ENCODE measurements at places on chromosomes 2 and 18.

DNA sequence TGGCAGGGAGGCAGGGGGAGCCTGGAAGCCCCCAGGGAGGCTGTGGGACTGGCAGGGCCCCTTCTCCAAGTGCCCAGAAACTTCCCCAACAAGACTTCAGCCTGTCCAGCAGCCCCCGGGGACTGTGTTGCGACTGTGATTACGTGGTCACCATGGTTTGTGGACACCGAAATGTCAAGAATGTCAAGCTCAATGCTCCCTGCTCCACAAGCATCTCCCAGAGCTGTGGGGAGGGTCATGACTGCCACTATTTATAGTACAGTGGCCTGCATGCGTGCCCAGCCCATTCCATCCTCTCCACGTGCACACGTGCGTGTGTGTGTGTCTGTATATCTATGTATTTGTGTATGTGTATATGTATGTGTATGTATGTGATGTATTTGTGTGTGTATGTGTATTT, 93.8 kb upstream of the MBOAT2 start:
- no peak for DNase-seq

- no peak for DNase-seq
These were observed 99.8 kb upstream of the COPS8 start for GRCh38 chr2:236985761-236986339.

DNA sequence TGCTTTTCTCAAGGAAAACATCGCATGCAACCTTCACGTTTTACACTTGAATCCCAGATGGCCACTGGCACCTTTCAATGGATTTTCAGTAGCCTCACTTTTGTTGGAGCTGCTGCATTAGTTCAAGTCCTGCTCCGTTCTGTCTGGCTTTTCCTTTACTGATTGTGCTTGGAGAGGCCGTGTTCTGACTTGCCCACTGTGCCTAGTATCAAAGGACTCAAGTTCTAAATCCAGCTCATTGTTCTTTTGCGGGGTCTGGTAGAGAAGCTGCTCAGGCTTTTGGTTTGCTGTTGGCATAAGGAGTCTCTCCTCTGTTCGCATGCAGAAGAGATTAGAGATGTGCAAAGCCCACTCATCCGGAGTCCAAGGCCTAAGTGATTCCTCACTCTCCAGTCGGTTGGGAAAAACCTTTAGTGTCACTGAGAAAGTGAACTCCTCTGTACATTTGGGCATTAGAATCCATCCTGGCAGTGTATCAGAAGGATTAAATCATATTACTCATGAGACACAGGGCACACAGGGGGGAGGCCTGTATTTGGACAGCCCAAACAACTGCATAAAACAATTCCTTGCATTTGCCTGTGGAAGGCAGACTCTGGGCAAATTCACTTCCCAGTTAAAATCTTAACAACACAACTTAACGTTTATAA, 69.7 kb downstream of the NCK2 start:
- DNase-seq = no peak

DNA sequence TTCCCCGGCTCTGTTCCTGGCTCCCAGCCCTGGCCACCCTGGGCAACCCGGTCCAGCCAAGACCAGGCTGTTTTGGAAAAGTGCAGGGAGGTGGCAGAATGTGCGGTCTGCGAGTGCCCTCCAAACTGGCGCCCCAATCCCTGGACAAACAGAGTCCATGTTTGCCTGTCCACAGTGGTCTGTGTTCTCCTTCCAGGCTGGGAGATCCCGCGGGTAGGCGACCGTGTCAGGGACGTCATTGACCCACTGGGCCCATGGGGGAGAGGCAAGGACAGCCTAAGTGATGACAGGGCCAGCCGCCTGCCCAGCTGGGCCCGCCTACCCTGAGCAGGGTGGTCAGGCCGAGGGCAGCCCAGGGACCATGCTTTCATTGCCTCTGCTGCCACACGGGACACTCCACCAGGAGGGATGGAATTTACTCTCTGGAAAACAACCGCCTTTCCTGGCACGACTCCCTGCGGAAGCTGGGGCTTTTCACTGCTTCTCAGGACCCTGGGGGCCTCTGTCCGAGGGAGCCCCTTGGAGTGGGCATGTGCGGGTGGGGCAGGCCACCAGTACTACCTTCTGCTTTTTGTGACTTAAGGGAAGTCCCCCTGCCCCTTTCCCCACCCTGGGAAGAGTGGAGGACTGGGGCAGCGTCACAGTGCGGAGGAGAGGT, 20.1 kb downstream of the CYP26B1 start:
- no peak for DNase-seq

GRCh38 chr2:238644095-238645081, 203.5 kb upstream of the TWIST2 start:
- peak; percentile 91 for DNase-seq

GRCh38 chr2:158457826-158458616, 1.3 kb downstream of the PKP4 start:
- DNase-seq = peak; percentile 56

GRCh38 chr2:181052523-181052891, 72.1 kb downstream of the UBE2E3 start:
- no peak for DNase-seq

DNA sequence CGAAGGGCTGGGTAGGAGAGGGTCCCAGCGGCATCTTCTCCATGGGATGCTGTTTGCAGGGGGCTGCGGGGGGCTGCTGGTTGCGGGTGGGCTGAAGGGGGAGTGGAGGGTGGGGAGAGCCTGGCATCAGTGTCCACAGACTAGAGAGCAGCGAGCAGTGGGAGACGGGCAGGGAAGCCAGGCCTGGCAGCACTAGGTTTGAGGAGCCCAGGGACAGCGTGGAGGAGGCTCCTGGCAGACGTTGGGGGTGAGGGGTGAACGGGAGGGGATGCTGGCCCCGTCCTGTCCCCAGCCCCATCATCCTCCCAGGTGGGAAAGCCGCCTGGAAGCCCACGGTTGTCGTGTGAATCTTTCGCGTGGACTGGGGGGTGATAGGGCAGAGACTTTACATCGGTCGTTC, 48.2 kb upstream of the TFCP2L1 start:
- DNase-seq = no peak

DNA sequence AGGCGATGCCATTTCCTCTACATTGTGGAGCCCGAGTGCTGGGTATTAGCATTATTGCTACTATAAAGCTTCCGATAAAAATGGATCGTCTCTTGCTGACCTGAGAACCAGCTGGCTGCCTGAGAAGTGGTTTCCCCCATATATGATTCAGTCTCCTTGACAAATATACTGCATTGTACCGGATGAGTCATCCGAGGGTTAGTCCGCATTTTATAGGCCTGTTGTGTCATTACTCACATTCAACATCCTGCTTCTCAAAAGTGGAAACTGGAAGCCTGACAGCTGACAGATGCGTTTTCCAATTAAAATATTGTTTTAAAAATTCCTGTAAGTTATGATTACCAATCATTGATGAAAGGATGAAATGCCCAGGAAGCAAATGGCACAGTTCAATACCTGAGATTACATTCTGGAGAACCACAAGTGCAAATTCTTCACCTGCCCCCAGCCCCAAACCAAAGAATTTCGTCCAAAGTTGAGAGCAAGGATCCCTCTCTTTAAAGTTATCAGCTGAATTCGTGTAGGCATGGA, 65.7 kb downstream of the SPRED2 start:
- peak; percentile 97 for DNase-seq

DNA sequence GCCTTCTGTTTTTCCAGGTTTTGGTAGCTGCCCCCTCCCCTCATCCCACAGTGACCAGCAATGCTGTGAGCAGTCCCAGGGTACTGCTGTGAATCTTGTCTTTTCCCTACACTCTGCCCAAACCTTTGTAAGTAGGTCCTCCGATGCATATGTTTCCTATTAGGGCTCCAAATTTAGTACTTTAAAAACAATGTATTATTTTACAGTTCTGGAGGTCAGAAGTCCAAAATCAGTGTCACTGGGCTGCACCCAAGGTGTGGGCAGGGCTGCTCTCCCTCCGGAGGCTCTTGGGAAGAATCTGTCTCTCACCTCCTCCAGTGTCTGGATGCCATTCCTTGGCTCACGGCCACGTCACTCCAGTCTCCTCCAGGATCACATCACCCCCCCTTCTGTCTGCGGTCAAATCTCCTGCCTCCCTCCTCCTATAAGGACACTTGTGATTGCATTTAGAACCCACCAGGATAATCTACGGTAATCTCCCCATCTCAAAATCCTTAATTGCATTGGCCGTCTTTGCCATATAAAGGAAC, 208.5 kb downstream of the SH3BP4 start:
- DNase-seq = no peak

GRCh38 chr2:240135706-240136012, 446 bp downstream of the COPS9 start:
- peak; percentile 7 for DNase-seq

GRCh38 chr2:85485815-85486214, 53.2 kb upstream of the MAT2A start:
- DNase-seq = peak; percentile 67

DNA sequence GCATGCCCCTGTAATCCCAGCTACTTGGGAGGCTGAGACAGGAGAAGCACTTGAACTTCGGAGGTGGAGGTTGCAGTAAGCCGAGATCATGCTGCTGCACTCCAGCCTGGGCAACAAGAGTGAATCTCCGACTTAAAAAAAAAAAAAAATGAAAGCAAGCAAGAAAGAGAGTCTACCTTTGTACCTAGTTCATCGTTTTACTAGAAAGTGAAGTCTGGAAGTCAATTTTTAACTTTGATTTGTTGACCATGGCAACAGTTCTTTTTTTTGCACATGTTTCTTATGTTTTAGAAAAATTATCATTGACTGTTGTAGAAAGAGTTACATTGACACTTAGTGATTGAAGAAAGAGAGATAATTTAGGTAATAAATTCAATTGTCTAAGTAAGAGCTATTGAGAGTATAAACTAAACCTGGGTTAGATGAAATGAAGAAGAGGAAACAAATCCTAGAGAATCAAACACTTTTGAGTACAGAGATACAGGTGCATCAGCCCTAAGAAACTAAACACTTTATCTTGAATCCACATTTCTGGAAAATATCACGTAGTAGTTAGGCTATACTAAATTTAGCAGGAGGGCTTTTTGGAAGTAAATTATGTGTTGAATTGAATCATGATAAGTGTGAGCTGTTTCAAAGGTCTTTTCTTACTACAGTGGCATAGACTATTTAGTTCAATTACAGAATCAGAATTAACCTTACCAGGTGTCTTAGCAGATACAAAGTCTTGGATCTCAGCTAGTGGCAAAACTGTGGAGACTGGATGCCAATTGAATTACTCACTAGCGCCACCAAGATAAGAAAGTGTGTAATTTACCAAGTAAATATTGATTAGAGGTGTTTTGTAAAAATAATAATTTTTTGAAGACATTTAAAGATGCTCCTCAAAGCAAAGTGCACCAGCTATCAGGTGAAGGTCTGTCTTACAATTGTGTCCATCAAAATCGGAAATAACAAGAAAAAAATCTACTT, 303.4 kb upstream of the NRXN1 start:
- DNase-seq = no peak

- DNase-seq = no peak
These were observed 93.7 kb downstream of the COBLL1 start for GRCh38 chr2:164747783-164748433.

Measured in suppressor macrophage treated with lipopolysaccharide for 1 hour (primary cell).